ENCODE measurements at places on chromosomes 16 and 17.

- DNase-seq = no peak
These were observed 40.8 kb upstream of the VPS4A start for GRCh38 chr16:69270395-69270794.

- no peak for DNase-seq
These were observed 49.6 kb downstream of the KCNJ12 start for GRCh38 chr17:21425736-21426135.

- peak; percentile 91 for DNase-seq
These were observed at the start of gene CWC25 for GRCh38 chr17:38824899-38825761. Gene CWC25, minus strand, starts transcription at chr17:38825321. Its CDS starts 138 bp downstream, at chr17:38825183.

DNA sequence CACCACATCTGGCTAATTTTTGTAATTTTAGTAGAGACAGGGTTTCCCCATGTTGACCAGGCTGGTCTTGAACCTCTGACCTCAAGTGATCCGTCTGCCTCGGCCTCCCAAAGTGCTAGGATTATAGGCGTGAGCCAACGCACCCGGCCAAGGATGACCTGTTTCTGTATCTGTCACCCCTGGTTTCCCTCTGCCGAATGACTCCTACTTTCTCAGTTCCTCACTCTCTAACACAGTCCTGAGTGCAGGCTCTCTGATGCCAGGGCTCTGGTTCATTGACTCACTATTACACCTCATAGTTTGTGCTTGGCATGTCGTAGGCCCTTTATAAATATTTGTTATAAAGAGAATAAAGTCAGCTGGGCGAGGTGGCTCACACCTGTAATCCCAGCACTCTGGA, 10.7 kb upstream of the PRPF8 start:
- no peak for DNase-seq

DNA sequence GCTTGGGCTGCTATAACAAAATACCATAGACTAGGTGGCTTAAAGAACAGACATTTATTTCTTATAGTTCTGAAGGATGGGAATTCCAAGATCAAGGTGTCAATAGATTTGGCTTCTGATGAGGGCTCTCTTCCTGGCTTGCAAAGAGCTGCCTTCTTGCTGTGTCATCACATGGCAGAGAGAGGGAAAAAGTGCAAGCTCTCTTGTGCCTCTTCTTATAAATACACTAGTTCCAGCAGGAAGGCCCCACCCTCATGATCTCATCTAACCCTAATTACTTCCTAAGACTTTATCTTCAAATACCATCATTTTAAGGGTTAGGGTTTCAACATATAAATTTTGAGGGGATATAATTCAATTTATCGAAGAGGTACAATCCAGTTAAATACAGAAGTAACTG, 30.6 kb downstream of the ABCA9 start:
- DNase-seq = no peak

GRCh38 chr16:3035972-3036725, 595 bp downstream of the BICDL2 start:
- DNase-seq = no peak

GRCh38 chr17:79844869-79845600, 5.8 kb upstream of the CBX4 start:
- no peak for DNase-seq

DNA sequence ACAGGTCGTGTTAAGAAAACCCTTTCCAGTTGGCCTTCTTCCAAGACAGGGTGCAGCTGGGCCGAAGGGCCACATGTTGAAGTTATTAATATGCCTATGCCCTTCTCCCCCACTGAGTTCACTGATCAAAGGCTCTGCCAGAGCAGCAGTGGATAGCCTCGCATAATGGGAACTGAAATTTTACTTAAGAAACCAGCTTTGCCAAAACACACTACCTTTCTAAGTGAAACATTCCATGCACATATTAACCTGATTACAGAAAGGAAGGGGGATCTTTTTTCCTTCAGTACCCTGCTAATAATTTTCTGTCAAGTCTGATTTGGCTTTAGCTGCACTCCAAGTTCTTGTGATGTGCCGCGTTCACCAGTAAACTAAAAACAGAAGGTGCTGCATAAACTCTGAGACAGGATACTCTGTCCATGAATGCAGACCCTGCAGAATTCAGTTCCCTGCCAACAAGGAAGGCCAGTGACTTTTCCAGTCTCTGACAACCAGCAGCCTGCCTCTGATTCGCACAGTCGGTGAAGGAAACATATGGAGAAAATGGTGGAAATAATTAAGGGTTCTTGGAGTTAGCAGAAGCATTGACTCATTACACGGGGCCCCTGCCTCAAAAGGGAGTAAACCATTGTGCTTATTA, 283.8 kb downstream of the ZFHX3 start:
- DNase-seq = no peak

DNA sequence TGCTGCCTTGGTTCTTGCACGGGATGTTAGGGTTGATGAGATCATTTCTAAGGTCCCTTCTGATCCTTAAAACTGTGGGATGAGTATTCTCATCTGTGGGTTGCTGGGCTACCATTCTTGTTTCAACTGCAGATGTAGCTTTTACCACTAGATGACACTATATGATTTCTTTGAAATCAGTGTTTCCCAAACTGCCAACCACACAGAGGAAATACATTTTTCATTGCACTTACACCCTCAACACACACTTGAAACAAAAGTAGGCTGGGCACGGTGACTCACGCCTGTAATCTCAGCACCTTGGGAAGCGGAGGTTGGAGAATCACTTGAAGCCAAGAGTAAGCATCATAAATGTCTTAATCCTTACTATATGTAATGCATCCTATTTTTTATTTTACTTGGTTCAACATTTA, 15.3 kb downstream of the LCMT1 start:
- peak; percentile 59 for DNase-seq

GRCh38 chr17:19372866-19373504, 5.3 kb upstream of the MAPK7 start:
- no peak for DNase-seq

- DNase-seq = no peak
These were observed 100.7 kb downstream of the MARF1 start for GRCh38 chr16:15542261-15542660.

DNA sequence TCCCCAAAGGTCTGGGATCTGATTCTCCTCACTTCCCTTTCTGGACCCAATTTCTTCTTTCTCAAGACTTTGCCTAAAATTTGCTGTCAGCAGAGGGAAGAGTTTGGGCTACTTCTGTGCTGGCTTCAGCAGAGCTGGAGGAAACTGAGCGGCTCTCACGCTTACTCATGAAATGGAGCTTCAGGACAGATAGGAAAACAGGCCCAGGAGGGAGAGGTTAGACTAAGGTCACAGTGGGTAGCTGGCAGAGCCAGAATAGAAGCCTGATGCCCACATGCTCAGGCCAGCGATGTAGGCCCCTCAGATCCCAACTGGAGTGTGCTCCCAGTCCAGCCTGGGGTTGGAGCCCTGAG, 593 bp downstream of the SLC38A7 start:
- DNase-seq = no peak

DNA sequence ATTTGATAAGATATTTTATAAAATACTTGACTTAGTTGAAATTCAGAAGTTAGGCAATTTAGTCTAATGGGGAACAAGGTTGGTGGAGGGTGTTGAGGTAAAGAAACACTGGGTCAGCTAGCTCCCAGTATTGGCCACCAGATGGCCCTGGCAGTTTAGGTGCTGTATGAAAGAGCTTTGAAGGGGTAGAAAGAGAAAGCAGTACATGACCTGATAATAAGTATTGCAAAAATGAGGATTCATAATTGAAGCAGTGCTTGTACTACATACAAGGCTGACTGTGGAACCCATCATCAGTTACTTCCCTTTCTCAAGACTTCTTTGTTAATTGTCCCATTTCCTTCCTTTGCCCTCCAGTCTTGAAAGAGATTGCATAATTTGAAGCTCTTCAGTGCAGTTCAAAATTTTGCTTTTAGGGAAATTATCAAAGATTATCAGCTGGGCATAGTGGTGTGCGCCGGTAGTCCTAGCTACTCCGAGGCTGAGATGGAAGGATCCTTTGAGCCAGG, 29.4 kb downstream of the TANC2 start:
- no peak for DNase-seq

DNA sequence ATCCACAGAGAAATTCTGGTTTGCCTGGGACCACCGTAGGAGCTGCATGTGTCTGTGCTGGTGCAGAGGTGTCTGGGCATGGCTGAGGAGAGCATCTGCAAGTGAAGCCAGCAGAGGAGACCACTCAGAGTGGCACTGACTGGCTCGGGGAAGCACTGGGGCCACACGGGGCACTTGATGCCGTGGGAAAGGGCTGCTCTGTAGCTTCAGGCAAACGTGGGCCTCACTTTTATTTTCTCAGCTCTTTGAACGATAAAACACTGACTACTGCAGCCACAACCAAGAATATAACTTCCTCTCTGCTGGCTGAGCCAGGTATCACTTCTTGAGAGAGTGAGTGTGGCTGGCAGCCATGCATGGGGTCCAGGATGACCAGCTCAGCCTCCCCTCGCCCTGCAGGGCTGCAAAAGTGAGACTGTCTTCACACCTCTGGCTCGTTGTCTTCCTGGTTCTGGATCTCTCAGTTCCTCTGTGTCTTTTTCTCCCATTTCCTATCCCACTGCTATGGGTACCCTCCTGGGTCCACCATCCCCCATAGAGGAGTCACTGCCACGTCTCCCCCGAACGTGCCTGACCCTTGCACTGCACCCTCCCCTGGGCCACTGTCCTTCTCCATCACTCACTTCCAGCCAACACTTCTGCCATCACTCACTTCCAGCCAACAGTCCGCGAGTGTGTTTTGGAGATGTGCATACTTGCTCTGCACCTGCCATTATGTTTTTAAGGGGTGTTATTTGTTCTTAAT, 201.4 kb upstream of the CHMP6 start:
- no peak for DNase-seq

GRCh38 chr17:68516732-68517131, 4.5 kb downstream of the PRKAR1A start:
- no peak for DNase-seq

DNA sequence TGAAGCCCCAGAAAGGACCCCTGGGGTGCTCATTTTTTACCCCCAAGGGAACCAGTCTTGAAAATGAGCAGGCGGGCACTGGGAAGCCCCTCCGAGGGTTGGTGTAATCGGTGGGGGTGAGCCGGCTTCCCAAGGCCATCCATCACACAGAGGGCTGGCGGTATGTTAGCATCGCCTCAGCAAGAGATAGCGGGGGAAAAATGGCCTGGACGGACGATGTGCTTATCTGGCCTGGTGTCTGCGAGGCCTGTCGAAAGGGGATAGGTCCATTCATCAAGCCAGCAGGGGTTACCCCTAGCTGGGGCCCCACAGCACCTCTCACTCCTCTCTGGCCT, 188.9 kb downstream of the IRF8 start:
- no peak for DNase-seq

- peak; percentile 52 for DNase-seq
These were observed 524 bp upstream of the ZFP3 start for GRCh38 chr17:5077781-5078105.

GRCh38 chr17:33330877-33331276, 37.8 kb upstream of the ASIC2 start:
- no peak for DNase-seq

- DNase-seq = peak; percentile 21
These were observed 6.9 kb downstream of the PHOSPHO1 start for GRCh38 chr17:49223517-49224197.

GRCh38 chr17:1940810-1941185, 84.3 kb downstream of the RTN4RL1 start:
- no peak for DNase-seq

GRCh38 chr17:80005360-80006338, 30.0 kb downstream of the TBC1D16 start:
- DNase-seq = peak; percentile 33

DNA sequence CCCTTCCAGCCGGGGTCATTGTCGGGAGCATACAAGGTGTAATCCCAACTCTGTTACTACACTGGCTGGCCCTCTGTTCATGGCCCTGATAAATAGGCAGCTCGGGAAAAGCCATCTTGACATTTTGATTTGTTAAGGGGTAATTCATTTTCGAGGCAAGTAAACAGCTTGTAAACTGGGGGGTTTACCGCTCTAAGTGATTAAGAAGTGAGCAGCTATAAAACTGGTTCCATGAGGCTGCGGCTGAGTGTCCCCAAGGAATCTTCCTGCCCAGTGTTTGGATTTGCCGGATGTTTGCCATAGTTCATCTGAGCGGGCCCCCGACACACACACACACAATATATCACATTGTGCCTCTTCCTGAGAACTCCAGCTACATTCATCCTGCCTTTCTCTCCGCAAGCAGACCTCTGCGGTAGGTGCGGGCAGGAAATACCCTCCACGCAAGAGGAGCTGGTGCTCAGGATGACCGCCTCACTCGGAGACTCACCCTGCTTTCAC, 92.2 kb downstream of the SOCS1 start:
- no peak for DNase-seq

All from SW 1271 (cell line).